ENCODE measurements at places on chromosomes 7 and 10.

- DNase-seq: no peak
Measured at GRCh38 chr7:144892761-144893160, 56.9 kb upstream of the TPK1 start.

- no peak for DNase-seq
Measured at GRCh38 chr10:110864662-110865140, 7.0 kb upstream of the PDCD4 start.

DNA sequence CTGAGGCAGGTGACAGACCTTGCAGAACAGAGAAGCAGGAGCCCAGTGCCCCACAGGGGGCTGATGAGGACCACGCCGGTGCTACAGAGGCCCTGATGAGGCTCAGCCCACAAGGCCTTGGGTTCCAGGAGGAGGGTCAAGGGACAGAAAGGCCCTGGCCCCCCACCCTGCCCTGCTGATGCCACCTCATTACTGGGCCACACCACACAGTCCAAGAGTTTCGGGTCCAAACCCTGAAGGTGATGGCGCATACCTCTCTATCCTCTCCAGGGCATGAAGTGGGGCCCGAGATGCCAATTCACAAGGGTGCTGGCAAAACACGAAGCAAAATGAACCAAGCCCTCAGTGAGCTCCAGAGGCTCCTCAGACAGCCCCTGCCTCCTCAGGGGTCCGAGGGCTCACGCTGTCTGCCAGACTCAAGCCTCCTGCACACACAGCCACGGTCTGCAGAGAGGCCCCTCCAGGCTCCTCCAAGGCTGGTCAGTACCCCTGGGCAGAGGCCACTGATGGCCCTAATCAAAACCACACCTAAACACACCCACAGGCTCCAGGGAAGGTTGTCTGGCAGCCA lies 32.3 kb downstream of the RASGEF1A start:
- DNase-seq: no peak

GRCh38 chr7:29146057-29146706 lies at the start of gene CPVL:
Gene CPVL, minus strand, starts transcription at chr7:29146537. Its CDS starts 25,476 bp downstream, at chr7:29121061.
- DNase-seq: no peak

DNA sequence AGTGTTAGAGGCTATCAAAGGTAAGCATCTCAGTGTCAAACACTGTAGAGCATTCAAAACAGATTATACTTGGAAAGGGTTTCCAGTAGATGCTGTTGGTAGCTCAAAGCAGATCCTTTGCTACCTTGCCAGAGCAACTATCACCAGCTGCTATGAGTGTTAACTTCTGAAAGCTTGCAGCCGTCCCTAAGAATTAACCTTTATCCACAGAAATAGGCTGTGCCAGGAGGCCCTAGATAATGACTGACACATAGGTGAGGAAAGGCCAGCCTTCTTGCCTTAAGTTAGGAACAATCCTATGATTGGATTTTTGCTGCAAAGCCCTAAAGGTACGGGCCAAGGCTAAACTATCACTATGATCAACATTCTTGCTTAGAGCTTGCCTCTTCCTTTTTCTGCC lies 263.2 kb downstream of the DGKB start:
- peak; percentile 79 for DNase-seq

DNA sequence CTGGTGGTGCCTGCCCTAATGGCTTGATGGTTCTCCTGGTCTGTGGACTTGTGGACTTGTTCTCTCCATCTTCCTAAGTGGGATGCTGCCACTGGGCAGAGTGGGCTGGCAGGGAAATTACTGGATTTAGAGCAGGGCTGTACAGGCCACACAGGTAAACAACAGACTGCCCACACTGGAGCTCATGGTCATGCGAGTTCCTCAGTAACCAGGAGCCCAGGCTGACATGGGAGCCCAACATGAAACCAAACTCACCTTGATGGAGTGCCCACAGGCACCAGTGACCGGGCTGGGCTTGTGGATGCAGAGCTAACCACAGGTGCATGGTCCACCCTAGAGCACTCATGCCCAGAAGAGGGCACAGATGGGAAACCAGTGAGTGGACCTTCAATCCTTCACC lies 116.7 kb downstream of the SLIT1 start:
- DNase-seq: no peak

- peak; percentile 12 for DNase-seq
Measured at GRCh38 chr7:117774943-117775342, 98.3 kb downstream of the CTTNBP2 start.

GRCh38 chr10:69904533-69904932 lies 102.8 kb downstream of the COL13A1 start:
- DNase-seq: no peak

DNA sequence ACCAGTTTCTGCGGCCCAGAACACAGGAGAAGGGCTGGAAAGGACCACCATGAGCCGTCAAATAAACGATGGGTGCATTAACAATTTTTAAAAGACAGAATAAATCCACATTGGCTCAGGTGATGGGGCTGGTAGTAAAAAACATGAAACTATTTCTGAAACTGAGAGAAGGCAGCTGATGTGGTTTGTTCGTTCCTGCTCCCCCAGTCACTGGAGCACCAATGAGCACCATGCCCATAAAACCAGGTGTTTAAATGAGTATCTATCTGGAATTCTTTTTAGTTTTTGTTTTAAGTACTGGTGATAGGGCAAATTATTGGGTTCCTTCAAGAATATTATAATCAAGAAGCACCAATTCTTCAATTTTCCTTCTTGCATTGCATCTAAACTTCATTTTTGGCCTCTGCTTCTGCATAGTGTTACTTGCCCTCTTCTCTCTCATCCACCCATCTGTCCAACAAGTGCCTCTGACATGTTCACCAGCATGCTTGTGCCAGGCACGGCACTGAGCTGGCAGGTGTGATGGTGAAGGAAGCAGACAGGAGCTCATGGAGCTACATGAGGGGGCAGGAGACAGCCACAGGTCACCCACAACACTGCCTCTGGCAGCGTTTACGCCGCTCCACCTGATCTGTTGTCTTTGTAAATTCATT lies 65.5 kb downstream of the LARP4B start:
- no peak for DNase-seq

DNA sequence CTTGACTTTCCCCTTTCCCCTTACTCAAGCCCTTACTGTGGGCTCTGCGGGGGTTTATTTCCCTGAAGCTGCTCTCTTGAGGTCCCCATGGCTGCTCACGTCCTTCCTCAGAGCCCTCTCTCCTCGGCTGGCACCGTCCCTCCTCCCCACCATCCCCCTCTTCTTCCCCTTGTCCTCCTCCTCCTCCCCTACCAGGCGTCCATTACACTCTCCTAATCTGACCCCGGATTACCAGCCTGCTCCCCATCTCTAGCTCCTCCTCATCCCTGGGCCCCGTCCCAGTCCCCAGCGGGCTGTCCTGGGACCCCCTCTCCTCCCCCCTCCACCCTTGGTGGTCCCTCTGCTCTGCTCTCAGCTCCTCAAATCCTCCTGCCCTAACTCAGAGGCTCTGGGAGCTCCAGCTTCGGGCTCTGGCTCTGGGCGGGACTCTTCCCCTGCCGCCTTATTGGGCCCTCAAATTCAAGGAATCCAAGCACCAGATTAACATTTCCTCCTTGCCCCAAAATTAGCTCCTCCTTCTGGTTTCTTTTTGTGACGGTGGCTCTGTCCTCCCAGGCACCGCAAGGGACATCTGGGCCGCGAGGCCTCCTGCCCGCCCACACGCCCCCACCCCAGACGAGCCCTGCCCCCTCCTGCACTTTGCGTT lies 48.5 kb upstream of the LEP start:
- no peak for DNase-seq

GRCh38 chr7:4409946-4410345 lies 272.1 kb upstream of the FOXK1 start:
- DNase-seq: no peak

- DNase-seq: no peak
Measured at GRCh38 chr10:23344241-23344841, at the start of gene C10orf67. Gene C10orf67, minus strand, starts transcription at chr10:23344797. Its CDS starts 23 bp downstream, at chr10:23344774.

DNA sequence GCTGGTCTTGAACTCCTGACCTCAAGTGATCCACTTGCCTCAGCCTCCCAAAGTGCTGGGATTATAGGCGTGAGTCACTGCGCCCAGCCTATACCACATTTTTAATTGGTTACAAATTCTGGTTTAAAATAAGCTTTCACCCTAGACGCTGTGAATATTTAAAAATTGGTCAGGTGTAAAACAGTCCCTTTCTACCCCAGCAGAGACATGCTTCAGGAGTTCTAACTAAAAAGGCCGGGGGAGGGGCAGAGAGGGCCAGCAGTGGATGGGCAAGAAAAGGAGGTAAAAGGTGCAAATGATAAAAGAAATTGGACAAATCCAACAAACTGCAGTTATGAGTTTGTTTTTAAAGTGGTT lies 70.0 kb downstream of the WAPL start:
- no peak for DNase-seq

DNA sequence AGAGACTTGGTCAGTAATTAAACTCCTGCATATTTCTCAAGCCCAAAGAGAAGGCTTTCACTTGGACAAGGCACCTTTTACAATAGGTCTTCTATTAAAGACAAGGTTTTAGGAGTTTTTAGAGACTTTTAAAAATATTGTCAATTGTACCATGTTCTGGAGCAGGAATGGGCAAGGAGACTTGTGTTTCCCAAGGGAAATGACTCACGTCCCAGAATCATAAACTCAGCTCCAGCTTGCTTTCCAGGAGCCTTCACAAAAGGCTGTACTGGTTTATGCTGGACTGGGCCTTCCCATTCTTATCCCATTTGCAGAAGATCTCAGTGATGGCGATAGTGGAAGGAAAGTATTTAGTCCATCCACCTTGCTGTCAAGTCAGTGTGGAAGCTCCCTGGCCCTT lies 7.8 kb upstream of the GLI3 start:
- DNase-seq: no peak

- no peak for DNase-seq
Measured at GRCh38 chr7:44472843-44473242, 17.6 kb downstream of the NUDCD3 start.

GRCh38 chr10:31921031-31921430 lies 7.6 kb downstream of the ARHGAP12 start:
- no peak for DNase-seq

DNA sequence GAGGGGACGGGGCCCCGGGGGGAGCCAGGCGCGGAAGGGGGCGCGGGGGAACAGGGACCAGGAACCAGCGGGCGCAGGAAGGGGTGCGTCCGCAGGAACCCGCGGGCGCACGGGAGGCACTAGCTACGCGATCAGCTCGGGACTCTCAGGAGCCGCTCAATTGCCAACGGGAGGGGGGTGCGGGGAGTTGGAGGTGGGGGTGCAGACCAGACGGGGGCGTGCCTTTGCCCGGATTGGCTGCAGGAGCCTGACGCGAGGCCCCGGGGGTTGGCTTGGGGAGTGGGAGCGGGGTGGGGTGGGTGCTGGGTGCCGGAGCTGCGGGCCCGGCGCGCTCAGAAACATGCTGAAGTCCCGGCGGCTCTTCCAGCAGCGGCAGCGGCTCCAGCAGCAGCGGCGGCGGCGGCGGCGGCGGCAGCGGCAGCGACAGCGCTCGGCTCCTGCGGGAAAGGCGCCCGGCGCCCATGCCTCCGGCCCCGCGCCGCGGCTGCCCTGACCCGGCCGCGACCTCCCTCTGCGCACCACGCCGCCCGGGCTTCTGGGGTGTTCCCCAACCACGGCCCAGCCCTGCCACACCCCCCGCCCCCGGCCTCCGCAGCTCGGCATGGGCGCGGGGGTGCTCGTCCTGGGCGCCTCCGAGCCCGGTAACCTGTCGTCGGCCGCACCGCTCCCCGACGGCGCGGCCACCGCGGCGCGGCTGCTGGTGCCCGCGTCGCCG lies at the start of gene ADRB1:
TSS of gene ADRB1 (plus strand) at position 335 of the 715 bp plus-strand sequence. CDS start at position 602, 267 bp downstream.
- no peak for DNase-seq

GRCh38 chr10:131266936-131267813 lies 44.3 kb downstream of the TCERG1L start:
- no peak for DNase-seq

GRCh38 chr7:45625714-45626440 lies 51.7 kb downstream of the ADCY1 start:
- no peak for DNase-seq

DNA sequence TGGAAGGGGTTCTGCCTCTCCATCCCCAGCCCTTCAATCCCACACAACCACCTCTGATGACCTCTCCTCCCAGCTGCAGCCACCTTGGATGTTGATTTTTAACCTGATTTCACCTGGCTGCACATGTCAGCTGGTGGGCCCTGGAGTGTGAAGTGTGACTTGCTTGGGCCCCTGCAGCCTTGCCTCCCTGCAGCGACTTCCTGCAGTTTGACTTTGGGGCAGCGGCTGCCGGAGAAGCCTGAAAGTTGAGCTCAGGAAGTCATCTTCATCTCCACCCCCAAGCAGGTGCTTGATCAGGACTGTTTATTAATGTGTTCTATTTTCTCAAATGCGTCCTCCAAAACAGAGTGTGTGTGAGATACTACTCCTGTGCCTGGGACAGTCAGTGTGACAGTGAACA lies 675.2 kb upstream of the GALNT17 start:
- no peak for DNase-seq

- DNase-seq: no peak
Measured at GRCh38 chr10:99914236-99914635, 95.5 kb downstream of the DNMBP start.

- no peak for DNase-seq
Measured at GRCh38 chr7:92768501-92769393, 67.6 kb downstream of the CDK6 start.

DNA sequence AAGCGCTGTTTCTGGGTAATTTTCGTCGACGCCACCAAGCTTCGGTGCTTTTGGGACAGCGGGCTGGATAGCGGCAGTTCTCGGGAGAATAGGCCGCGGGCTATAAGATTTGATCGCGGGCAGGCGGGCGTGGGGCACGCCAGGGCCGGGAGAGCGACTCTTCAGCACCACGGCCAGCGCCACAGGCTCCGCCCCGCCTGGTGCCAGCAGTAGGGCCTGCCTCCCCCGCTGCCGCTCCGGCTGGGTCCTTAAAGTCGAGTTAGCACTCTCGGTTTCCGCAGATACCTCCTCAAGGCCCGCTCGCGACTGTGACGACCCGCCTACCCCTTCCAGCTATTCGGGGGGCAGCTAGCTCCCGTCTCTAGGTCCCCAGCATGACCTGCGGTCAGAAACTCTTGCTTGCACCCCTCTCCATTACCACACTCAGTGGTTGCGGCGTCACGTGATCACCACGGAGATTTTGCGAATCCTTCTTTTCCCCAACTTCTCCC lies 9.4 kb downstream of the NXPH1 start:
- peak; percentile 37 for DNase-seq

GRCh38 chr7:155918720-155919390 lies 106.6 kb upstream of the SHH start:
- DNase-seq: no peak

DNA sequence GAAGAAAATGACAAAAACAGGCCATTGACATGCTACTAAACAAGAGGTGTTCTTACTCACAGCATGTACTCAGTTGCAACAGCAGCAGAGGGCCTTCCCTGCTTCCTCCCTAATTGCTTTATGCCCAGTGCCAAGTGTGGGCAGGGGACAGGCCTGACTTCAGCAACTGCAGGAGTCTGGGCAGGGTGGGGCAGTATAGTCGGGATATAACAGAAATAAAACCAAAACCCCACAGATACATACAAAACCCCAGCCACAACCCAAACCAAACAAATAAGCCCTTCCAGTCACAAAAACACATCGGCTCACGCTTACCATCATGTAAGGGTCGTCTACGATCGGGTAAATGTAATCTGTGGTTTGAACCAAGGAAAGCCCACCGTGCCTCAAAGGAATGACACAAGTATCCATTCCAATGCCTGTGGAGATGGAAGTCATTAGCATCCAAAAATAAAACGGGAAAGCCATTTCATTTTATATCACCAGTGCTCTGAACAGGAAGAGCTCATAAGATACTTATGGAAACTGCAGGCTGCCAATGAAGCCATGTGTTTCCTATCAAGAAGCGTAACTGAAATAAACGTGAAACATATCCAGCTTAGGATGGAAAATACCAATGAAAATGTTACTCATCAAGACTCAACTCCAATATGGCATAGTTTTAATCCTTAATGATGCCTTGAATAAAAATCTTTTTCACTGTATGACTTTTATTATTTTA lies 9.5 kb downstream of the SEPHS1 start:
- DNase-seq: no peak
